Smooth muscle cell of the umbilical artery (primary cell): ENCODE measurements at places on chromosomes 6 and 20. TPM values are rescaled to one million over a fixed set of nuclear protein-coding genes. Genes with fewer than 3 reads are reported as not detected.

Gene GPR6
- not detected in 2 replicates for total RNA-seq

Gene SNAP25
- 4.6 and 5.6 TPM in 2 replicates for total RNA-seq

Gene PI3
- total RNA-seq, result not detected in 2 replicates

Gene SIRPD
- total RNA-seq, result not detected in 2 replicates

Gene CLIC1
- total RNA-seq, result 514 and 620 TPM in 2 replicates

Gene BHLHE23
- total RNA-seq, result not detected in 2 replicates

Gene KIZ
- 13.7 and 20.5 TPM in 2 replicates for total RNA-seq

Gene SNAP91
- total RNA-seq, result 0.05 and 0.30 TPM in 2 replicates
